ENCODE measurements at places on chromosomes 6 and 20. TPM values are rescaled to one million over a fixed set of nuclear protein-coding genes. Genes with fewer than 3 reads are reported as not detected.

DNA sequence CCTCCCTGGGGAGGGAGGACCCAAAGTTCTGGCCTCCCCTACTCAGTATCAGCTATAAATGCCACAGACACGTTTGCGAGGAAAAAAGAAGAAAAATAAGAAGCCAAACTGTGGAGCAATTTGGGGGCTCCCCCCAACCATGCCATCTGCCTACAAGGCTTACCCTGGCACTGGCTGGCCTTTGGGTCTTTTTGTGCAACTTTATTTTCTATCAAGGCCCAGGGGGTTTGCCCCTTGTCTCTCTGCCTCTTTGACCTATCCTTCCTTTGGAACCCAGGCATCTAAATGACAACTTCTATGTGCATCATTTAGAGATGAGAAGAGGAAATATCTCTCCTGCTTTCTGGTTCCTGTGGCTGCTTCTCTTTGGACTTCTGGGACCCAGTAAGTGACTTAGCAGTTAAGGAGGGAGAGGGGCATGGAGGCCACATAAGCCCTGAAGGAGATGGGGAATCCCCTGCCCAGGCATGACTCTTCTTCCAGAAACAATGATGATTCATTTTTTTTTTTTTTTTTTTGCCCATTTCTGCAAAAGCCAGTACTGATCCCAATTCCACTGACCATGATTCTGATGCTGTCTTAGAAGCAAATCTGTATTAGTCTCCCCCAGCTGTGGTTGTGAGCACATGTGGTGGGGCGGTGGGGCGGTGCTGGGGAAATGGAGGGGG, at the start of gene MUC22:
Gene MUC22, plus strand, starts transcription at position 82 of the 668 bp plus-strand sequence. Its CDS starts 233 bp downstream, at position 315.
- peaks cover 9% of the 10 kb centered on the region for H3K27me3 ChIP-seq
- H3K36me3 ChIP-seq, result no peaks in the 10 kb centered on the region
- no peak for DNase-seq
- H3K4me1 ChIP-seq, result no peaks in the 10 kb centered on the region
- H3K27ac ChIP-seq, result no peak within 1 kb of the TSS

DNA sequence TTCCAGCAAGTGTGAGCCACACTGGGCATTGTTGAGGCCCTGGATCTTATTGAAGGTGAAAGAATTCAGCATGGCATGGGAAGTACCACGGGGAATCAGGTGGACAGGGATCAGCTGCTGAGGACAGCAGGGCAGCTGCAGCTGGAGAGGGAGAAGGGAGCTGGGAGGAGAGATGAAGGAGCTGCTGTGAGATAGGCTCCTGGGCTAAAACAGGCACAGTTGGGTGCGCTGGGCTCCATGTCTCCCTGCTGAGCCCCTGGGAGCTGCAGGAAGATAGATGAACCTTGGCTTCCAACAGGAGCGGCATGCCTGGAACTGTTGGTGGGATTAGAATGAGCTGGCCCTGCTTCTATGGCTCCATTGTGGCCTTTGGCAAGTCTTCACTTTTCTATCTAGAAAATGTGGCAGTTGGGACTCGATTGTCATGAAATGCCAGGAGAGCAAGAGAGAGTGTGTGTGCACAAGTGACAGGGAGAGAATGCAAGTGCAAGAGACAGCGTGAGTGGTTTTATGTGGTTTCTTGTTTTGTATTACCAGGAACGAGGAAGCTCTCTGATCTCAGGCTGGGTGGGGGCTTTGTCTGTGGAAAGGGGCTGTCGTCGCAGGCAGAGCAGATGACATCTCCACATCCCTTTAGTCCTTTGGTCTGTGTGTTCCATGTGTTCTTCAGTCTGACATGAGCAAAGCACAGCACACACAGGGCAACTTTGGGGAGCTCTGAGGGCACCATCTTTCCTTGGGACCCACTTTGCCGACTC, 20.4 kb downstream of the SNPH start:
- no peak for DNase-seq
- no peaks in the 10 kb centered on the region for H3K27me3 ChIP-seq
- no peaks in the 10 kb centered on the region for H3K4me1 ChIP-seq
- H3K36me3 ChIP-seq, result no peaks in the 10 kb centered on the region
- H3K27ac ChIP-seq, result no peak overlapping the region

Gene FAM217A
- polyA plus RNA-seq, result not detected

Gene LPA
- not detected for polyA plus RNA-seq

DNA sequence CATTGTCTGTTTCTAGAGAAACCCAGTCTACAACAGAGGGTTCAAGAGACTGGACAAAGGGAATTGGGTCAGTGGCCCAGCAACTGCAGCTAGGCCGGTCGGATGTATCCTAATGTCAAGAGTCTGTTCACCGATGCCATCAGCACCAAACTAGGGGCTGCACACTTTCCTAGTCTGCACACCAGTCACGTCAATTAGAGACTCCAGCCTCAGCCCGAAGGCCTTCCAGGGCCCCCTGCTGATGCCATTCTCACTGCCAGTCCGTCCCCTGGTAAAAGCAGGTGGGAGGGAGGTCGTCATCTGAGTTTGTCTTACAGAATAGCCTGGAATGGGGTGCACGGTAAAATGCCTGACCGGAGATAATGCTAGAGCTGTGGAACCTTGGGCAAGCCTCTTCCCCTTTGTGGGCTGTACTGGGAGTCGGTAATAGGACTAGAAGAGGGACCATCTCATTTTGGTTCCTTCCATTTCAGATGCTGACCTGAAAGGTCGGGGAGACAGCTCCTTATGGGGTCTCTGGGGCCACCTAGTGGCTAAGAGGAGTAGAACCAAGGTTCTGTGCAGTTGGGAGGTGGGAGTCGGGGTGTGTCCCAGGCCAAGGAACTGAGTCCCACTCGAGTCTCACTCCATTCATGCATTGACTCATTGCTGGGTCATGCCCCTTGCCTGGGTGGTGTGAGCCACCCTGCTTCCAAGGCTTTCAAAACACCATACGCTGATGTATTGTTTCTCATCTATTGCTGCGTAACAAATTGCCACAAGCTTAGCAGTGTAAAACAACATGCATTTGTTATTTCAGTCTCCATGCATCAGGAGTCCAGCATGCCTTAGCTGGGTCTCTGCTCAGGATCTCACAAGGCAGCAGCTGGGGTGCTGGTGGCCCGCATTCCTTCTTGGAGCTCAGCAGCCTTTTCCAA, 5.1 kb downstream of the SOX12 start:
- peaks cover 14% of the 10 kb centered on the region for H3K27me3 ChIP-seq

GRCh38 chr20:56683077-56683865, 54.2 kb downstream of the TFAP2C start:
- no peak overlapping the region for H3K27ac ChIP-seq
- no peaks in the 10 kb centered on the region for H3K27me3 ChIP-seq
- no peaks in the 10 kb centered on the region for H3K4me1 ChIP-seq
- H3K4me3 ChIP-seq, result no peak overlapping the region
- no peaks in the 10 kb centered on the region for H3K36me3 ChIP-seq

DNA sequence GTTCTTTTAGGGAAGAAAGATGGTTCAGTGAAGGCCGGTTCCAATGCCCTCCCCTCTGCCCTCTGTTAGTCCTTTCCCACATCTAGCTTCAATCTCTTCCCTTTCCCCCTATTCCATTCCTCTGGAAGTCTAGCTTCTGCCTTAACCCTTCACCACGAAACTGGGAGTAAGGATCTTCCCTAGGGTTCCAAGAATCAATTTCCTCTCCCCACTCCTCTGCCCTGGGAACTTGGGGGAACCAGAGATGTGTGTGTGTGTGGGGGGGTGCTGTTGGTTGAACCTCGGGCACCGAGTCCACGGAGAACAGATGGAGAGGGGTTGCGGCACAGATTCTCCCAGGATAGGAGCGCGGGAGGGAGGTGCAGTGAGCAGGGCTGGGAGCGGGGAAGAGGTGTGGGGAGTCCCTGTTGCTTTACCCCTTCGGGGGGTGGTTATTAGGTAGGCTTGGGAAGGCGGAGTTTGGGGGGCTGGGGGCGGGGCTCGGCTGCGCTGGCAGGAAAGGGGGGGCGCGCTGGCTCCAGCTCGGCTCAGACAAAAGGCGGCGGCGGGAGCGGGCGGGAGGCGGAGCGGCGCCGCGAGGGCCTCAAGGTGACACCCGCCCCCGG, at the start of gene TMEM151B:
Gene TMEM151B, plus strand, starts transcription at position 530 of the 605 bp plus-strand sequence. CDS start 293 bp downstream, outside the sequence.
- no peak for DNase-seq
- H3K4me1 ChIP-seq, result no peaks in the 10 kb centered on the region
- no peaks in the 10 kb centered on the region for H3K36me3 ChIP-seq
- peak within 1 kb of the TSS; percentile 38 for H3K4me3 ChIP-seq
- H3K27ac ChIP-seq, result no peak within 1 kb of the TSS

GRCh38 chr20:45312241-45312640, 4.1 kb upstream of the MATN4 start:
- no peak for DNase-seq
- H3K36me3 ChIP-seq, result no peaks in the 10 kb centered on the region
- no peak overlapping the region for H3K27ac ChIP-seq
- H3K4me3 ChIP-seq, result no peak overlapping the region

DNA sequence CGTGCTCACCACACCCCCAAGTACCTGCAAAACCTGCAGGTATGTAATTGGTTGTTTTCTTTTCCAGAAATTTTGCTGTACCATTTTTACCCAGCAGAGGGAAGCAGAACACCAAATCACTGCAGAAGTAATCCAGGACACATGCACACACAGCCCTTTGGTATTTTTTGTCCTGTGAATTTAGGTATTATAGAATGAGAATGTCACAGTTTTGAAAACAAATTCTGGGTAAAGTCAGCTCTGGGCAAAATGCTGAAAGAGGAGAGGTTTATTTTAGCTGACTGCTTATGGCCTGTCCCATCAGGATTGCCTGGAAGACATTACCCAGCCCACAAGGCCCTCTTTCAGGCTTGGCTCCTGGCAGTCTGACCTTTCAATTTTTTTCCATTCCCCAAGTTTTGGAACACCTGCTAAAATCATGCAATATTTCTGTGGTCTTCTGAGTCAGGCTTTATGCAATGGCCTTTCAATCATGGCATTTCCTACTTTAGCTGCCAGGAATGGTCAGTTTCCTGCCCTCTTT, 3.5 kb upstream of the EFHC1 start:
- no peak overlapping the region for H3K4me3 ChIP-seq
- peaks cover 34% of the 10 kb centered on the region for H3K4me1 ChIP-seq
- DNase-seq, result no peak
- H3K27me3 ChIP-seq, result no peaks in the 10 kb centered on the region
- H3K36me3 ChIP-seq, result no peaks in the 10 kb centered on the region
- H3K27ac ChIP-seq, result no peak overlapping the region

DNA sequence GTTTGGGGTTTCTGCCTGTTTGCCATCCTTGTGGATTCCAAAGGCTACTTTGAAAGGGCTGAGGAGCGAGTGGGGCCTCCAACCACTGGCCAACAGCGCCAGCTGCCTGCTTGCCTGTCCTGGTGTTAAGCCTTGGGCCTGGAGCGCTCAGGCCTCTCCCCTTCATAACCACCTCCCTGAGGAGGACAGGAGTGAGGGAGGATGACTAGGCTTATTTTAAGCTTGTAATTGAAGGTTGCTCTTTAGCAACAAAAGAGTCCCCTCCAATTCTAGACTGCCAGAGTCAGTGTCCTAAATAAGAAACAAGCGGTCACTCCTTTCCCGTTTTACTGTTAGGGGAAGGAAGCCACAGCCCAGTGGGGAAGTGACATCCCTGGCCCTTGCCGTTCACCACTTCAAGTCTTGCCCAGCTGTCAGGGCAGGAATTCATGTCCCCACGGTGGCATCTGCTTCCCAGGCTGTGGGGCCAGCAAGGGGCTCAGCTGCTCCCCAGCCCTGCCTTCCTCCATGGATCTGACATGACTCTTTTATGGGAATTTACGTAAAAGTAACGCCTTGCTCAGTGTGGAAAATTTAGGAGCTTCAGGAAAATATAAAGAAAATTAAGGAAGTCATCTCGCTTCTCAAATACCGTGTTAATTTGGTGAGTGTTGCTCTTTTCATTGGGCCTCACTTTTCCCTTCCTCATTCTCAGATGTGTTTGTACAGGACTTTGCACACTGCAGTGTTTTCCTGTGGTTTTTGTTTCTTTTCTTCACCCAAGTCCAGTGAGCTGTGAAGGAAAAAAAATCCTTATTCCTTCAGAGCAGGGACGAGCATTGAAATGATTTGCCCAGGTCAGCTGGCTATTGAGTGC, 57.8 kb downstream of the SSR1 start:
- peak overlapping the region; percentile 84 for H3K27ac ChIP-seq
- H3K4me1 ChIP-seq, result peaks cover 2% of the 10 kb centered on the region
- peak; percentile 83 for DNase-seq
- peaks cover 4% of the 10 kb centered on the region for H3K36me3 ChIP-seq
- no peaks in the 10 kb centered on the region for H3K27me3 ChIP-seq

Gene PDSS2
- 6.3 TPM for polyA plus RNA-seq

Gene VGLL2
- polyA plus RNA-seq, result not detected

- peaks cover 23% of the 10 kb centered on the region for H3K4me1 ChIP-seq
- DNase-seq, result no peak
- H3K27me3 ChIP-seq, result no peaks in the 10 kb centered on the region
- H3K4me3 ChIP-seq, result peak overlapping the region; percentile 88
- peaks cover 8% of the 10 kb centered on the region for H3K36me3 ChIP-seq
- H3K27ac ChIP-seq, result peak overlapping the region; percentile 92
Observed at GRCh38 chr20:3208786-3209256, 477 bp upstream of the ITPA start.

GRCh38 chr6:123742626-123743025, 61.0 kb upstream of the NKAIN2 start:
- H3K36me3 ChIP-seq, result no peaks in the 10 kb centered on the region
- H3K4me3 ChIP-seq, result no peak overlapping the region
- DNase-seq, result no peak
- no peaks in the 10 kb centered on the region for H3K27me3 ChIP-seq
- H3K4me1 ChIP-seq, result no peaks in the 10 kb centered on the region

Gene NRN1
- 16.2 TPM for polyA plus RNA-seq

Gene ARFGEF3
- 0.11 TPM for polyA plus RNA-seq

DNA sequence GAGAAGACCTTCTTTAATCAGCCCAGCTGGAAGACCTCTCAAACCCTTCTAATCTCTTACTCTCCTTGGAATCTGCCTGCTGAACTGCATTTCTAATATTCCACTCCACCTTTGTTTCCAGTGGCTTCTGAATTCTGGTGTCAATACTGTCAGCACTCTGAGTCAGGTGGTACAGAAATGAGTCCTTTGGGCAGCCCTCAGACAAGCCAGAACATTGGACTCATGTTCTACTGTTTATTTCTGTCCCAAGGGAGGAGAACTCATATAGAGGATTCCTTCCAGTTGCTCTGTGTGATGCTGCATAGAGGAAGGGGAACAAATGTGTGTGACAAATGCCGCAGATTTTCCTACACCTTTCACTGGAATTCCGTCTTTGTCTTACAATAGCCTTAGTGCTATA, 114.8 kb downstream of the PHF3 start:
- no peaks in the 10 kb centered on the region for H3K4me1 ChIP-seq
- H3K4me3 ChIP-seq, result no peak overlapping the region
- no peak overlapping the region for H3K27ac ChIP-seq
- DNase-seq, result no peak
- H3K36me3 ChIP-seq, result no peaks in the 10 kb centered on the region

DNA sequence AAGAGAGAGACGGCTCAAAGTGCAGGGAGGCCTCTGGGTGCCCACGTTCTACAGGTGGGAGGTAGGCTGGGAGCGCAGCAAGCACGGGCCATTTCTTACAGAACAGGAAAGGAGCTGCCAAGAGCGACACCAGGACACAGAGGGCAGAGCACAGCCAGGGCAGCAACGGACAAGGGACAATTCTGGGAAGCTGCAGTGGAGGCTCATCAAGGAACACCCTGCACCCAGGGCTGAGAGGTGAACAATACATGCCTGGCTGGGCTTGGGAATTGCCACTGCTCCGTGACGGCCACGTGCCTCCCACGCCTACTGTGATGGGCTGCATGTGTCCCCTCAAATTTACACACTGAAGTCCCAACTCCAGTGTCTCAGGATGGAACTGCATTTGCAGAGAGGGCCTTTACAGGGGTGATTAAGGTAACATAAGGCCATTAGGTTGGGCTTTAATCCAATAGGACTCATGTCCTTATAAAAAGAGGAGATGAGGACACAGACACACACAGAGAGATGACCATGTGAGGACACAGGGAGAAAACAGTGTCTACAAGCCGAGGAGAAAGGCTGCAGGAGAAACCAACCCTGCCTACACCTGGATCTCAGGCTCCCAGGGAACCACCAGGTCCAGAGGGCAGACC, 13.6 kb downstream of the SERPINB6 start:
- H3K36me3 ChIP-seq, result peaks cover 17% of the 10 kb centered on the region
- peaks cover 65% of the 10 kb centered on the region for H3K4me1 ChIP-seq
- no peaks in the 10 kb centered on the region for H3K27me3 ChIP-seq

All from spleen (tissue), 13 donors.